ENCODE measurements at places on chromosomes 2 and 18.

GRCh38 chr2:104616856-104617255, 237.1 kb upstream of the POU3F3 start:
- DNase-seq, result no peak

DNA sequence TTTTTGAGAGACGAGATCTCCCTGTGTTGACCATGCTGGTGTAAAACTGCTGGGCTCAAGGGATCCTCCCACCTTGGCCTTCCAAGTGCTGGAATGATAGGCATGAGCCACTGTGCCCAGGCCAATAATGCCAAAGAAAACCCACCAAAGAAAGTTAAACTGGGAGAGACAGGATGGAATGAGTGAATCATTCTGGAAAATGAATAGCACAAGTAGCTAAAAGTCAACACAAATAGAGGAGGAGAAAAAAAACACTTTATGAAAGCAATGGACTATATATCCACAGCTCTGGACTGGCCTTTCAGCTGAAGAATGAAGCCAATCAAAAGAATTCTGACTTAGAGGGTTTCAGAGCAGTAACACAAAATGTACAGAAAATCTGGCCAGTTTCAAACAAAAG, 23.9 kb downstream of the IAH1 start:
- DNase-seq, result peak; percentile 14

GRCh38 chr2:176193048-176193447, 4.6 kb downstream of the HOXD1 start:
- DNase-seq, result no peak

DNA sequence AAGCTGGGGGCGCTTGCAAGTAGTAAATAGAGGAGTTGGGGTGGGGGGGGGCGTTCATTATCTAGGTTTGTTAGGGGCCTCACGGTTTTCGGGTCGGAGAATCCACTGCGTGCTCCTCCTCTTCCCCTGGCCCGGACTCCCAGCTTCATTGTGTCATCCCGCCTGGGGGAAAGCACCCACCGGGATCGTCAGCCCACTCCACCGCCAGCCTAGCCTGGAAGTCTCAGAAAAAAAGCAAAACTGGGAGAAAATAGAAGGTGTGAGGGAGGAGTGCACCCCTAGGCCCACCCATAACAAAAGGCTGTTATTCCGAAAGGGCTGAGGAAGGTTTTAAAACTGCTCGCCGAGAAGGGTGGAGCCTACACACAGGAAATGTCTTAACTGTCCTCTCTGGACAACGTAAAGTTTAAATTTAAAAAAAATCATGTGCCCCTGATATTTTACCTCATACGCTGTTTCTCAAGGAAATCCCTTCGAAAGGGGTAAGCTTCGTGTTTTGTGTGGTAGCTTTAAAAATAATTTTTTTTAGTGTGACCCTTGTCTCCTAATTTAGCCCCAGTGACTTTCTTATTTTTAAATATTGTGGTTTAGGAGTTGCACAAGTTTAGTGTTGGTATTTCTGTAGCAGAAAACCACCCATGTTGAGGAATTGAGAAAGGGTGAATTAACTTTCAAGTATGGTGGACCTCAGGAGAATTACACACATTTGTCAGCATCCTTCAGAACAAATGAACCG, 104.2 kb downstream of the SPTBN1 start:
- DNase-seq, result peak; percentile 81

- peak; percentile 60 for DNase-seq
These were observed 48.1 kb downstream of the TMEM185B start for GRCh38 chr2:120174963-120175581.

GRCh38 chr18:36543991-36544725, 246.6 kb downstream of the FHOD3 start:
- peak; percentile 10 for DNase-seq

DNA sequence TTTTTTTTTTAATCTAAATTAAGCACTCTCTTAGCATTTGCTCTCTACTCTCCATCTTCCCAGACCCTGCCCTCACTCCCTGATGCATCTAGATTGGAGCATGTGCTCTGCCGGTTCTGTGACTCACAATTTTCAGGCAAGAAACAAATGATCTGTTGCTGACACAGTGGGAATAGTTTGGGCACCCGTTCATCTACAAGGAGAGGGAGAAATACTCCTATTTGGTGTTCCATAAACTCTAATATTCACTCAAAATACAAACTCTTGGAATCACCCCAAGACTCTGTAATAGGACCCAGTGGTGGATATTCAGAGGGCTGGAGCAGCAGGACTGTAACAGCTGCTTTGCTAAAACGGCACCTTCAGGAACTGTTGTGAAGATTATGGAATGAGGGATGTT, 37.1 kb upstream of the LINC00305 start:
- no peak for DNase-seq
